ENCODE measurements at places on chromosomes 1 and 21. TPM values are rescaled to one million over a fixed set of nuclear protein-coding genes. Genes with fewer than 3 reads are reported as not detected.
A peak's percentile ranks its signal among the peaks of the same experiment; 100 is the strongest.

GRCh38 chr1:37940299-37940947 lies 6.4 kb downstream of the INPP5B start:
- DNase-seq: no peak

DNA sequence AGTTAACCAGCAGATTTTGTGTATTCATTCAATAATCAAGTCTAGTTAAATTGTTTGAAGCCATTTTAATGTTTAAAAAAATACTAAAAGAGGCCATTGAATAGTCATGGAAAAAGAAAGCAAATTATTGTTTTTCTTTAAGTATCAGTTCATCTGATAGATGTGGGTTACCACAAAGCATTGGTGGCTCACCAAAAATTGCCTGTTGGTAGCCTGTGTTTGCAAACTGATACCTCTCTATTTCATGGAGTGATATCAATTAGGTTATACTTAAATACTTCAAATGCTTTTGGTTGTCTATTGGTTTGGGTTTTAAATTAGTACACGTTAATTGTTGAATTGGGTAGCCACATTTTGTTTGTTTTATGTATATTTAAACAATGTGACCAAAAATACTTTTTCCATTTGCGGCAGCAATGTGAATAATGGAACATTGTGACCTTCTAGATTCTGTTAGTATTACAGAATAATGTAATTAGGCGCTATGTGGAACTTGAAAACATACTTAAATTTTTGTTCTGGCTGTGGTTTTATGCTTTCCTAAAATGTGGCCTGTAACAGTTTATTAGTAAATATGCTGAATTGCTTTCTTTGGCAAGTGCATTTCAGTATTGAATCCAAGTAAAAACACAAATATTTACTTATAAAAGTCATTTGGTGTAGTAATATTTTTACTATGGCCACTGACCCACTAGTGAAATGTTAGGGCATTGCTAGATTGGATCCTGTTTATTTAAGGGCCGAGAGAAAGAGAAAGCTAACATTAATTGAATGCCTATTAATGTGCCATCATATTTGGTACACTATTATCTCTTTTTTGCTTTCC lies 37.1 kb upstream of the NBL1 start:
- DNase-seq: no peak

GRCh38 chr1:213986020-213986924 lies 1.5 kb upstream of the PROX1 start:
- DNase-seq: no peak

- DNase-seq: peak; percentile 88
Measured at GRCh38 chr1:8343464-8344001, 25.6 kb downstream of the SLC45A1 start.

DNA sequence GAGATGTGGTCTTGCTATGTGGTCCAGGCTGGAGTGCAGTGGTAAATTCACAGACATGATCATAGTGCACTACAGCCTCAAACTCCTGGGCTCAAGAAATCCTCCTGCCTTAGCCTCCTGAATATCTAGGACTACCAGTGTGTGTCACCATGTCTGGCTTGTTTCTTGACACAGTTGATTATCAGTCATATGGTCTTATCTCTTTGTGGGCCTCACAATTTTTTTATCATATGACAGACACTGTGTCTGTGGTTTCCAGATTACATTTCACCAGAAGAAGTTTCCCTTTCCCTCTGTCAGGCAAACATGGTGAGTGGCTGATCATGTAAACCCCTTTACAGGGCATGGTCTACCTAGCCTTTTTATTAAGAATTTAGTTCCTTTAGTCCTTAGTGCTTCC lies 96.1 kb downstream of the HFM1 start:
- DNase-seq: no peak

DNA sequence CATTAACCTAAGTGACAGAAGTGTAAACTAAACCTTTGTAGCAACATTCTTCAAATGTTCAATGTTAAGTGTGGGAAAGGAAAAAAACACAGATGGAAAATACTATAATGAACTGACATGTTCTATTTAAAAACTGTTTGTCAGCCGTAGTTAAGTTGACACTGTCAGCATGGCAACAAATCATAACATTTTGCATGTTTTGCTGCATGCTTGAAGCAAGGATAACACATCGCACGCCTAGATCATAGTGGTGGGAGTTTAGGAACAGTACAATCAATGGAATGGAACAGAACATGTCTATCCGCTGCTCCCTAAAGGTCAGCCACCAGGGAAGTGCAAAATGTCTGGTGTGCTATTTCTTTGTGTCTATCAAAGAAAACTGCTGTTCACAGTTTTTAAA lies 62.5 kb upstream of the ESRRG start:
- no peak for DNase-seq

GRCh38 chr1:32255072-32256071 lies 4.3 kb downstream of the LCK start:
- DNase-seq: no peak

DNA sequence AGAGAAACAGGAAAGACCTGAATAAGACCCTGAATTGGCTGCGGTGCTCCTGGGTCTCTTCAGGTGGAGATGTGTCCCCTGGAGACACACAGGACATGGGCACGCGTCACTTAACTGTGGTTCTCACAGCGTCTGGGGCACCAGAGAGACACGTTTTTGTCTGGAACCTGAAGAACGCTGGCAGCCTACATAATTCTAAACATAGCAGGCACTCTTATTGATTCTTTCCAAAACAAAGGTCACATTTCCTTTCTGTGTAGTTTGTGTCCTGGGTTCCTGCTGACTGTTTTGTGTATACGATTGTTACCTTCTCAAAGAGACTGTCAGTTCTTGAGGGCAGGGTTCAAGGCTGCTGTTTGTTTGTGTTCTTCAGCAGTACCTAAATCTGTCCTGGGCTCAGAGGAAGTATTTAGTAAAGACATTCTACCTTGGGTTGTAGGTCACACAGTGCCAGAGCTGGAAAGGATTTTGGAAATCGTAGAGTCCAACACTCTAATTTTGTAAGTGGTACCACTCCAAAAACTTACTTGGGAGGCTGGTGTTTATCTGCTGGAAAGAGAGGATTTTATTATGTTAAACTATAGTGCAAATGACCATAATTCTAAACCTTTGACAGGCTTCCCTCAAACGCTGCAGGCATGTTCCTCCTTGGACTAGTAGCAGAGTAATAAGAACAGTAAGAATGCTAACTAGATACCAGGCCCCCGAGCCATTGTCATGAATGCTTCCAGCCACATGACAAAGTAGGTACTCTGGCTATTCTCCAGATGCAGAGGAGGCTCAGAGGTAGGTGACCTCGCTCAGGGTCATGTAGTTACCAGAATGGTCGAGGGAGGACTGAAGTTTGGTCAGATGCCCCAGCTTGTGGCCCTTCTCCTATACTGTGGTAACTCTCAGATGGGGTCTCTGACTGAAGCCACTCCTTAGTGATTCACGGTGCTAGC lies 164.3 kb downstream of the DHRS3 start:
- DNase-seq: no peak

GRCh38 chr21:42461881-42462877 lies 33.8 kb downstream of the RSPH1 start:
- no peak for DNase-seq

DR1 gene
- total RNA-seq: 40.3 TPM

MIXL1 gene
- total RNA-seq: not detected

PTPN14 gene
- total RNA-seq: 20.1 TPM
